ENCODE measurements at places on chromosomes 1 and 21. TPM values are rescaled to one million over a fixed set of nuclear protein-coding genes. Genes with fewer than 3 reads are reported as not detected.

Gene SH3BGR
- 1.4 TPM for total RNA-seq

Gene FAM229A
- 4.2 TPM for total RNA-seq

Gene S100A7
- total RNA-seq, result not detected

Gene OR10Z1
- not detected for total RNA-seq

Gene PTPN7
- total RNA-seq, result 475 TPM

Gene WLS
- total RNA-seq, result 0.19 TPM

Gene CTSK
- total RNA-seq, result 2.1 TPM

Gene TMEM61
- not detected for total RNA-seq

Gene FAM43B
- total RNA-seq, result not detected

Gene PTPRC
- 438 TPM for total RNA-seq

Gene IVL
- total RNA-seq, result not detected

Gene CR1
- total RNA-seq, result not detected

Gene SELENBP1
- total RNA-seq, result not detected

Gene NES
- 0.05 TPM for total RNA-seq

Gene SERPINC1
- not detected for total RNA-seq

Gene PCP4L1
- not detected for total RNA-seq

Measured in activated CD4-positive, alpha-beta T cell treated with anti-CD3 and anti-CD28 coated beads, Interleukin-2, amount 10 ng/mL, durations not matched to agents 24 days and 14 days (primary cell).